ENCODE measurements at places on chromosomes 13 and 19.

GRCh38 chr19:18046059-18046718 lies 38.2 kb downstream of the ARRDC2 start:
- DNase-seq, result no peak

- DNase-seq, result no peak
Measured at GRCh38 chr19:40228346-40228745, 1.9 kb upstream of the CCNP start.

DNA sequence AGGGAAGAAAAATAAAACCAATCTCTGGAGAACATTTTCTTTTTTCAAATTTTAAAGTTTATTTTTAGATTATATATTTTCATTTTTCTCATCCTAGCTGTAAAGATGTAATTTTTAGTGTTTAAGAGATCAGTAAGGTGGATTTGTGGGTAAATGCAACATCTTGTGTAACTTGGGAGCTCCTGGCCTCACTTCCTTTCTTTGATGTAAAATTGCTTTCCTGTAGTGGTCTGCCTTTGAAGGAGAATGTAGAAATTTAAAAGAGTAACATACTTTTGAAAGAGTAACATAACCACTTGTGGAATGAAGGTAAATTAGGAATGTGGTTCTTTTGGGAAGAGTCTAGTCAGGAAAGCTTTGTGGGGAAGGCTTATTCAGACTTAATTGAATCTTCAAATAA lies 95.7 kb upstream of the AKAP11 start:
- DNase-seq, result no peak

DNA sequence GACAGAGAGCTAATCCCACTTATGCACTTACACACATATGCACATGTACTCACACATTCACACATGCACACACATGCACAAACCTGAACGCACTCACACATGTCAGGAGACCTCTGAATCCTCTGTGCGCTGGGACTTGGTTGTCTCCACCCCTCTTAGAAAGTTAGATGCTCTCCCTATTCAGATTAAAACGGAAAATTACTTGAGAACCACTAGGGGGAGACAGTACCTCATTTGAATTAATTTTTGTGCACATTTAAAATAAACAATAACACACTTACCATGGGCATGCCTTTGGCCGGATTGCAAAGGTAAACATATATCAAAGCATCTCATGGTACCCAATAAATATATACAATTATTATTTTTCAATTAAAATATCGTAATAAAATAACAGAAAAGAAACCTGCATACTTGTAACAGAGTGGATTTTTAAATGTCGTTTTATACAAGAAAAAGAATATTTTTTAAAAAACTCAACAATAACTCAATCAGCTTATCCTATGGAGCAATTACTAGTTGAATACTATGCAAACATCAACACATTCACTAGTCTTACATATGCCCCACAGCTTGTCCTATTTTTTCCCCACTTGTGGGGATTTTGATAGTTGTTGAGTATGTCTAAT lies 9.5 kb upstream of the LILRB4 start:
- no peak for DNase-seq

- no peak for DNase-seq
Measured at GRCh38 chr13:67018775-67019174, 211.4 kb downstream of the PCDH9 start.

- no peak for DNase-seq
Measured at GRCh38 chr13:106159295-106160195, 375.9 kb downstream of the EFNB2 start.

DNA sequence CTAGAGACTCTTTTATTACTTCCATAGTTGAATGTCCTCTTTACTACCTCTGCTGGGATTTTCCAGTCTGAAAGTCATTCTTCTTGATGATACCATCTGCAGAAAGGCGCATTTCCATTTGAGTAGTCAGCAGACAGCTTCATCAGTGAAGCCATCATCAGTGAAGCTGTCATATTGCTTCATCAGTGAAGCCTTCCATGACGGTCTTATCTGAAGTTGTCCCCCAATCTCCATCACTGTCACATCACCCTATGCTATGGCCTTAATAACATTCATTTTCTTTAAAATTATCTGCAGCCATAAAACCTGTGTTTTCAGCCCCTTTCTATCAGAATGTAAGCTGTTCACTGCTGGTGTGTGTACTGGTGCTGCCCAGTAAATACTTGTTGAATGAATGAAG lies 151.6 kb downstream of the B3GLCT start:
- DNase-seq, result no peak

DNA sequence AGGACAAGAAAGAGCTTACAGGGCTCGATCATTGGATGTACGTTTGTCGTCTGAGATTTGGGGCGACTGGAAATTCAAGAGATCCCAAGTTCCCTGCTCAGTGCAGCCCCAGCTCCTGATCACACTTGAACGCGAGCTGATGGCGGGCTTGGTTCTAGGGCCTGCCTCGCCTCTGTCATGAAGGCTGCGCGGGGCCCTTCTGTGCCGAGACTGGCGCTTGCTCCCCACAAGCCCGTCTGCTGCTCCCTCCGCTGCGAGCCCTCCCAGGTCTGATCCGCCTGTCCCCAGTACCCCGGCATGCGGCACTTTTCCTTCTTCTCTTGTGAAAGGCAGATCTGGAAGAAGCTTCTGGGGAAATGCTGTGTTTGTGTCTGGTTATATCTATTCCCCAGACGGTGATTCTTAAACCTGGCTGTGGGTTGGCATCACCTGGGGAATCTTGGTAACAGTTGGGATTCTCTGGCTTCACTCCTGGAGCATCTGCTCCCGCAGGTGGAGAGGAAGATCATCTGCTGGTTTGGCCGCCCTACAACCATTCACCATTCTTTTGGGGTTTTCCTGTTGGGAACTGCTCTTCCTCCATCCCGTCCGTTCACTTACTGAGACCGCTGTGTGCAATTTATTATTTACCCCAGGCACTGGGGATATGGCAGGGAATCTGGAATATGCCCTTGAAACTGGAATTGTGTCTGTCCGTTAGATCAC lies 43.6 kb downstream of the SIPA1L3 start:
- no peak for DNase-seq

DNA sequence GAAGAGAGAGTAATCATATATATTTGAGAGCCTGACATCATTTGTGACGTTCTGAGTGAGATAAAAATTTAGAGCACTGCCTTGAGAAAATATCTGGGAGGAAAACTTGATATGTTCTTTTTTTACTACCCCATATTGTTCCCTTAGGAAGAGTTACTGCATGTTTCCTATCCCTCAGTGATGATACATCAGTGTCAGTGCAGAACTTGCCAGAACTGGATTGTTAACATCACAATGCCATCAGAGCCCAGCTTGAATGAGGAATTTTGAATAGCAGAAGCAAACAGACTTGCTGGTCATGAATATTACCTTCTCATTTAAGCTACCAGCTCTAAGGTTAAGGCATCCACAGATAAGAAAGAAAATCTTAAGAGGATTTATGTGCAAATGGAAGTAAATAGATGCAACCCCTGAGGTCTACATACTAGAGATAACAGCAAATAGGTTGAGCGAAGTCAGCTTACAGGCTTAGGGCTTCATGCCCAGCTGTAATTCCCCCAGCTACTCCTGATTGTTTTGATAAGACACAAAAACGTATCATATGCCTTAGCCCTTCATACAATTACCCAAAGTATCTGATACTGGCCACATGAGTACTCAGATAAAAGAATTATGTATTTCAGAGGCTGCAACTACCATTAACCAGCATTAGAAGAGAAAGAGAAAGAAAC lies 313.7 kb upstream of the ATXN8OS start:
- DNase-seq, result no peak

DNA sequence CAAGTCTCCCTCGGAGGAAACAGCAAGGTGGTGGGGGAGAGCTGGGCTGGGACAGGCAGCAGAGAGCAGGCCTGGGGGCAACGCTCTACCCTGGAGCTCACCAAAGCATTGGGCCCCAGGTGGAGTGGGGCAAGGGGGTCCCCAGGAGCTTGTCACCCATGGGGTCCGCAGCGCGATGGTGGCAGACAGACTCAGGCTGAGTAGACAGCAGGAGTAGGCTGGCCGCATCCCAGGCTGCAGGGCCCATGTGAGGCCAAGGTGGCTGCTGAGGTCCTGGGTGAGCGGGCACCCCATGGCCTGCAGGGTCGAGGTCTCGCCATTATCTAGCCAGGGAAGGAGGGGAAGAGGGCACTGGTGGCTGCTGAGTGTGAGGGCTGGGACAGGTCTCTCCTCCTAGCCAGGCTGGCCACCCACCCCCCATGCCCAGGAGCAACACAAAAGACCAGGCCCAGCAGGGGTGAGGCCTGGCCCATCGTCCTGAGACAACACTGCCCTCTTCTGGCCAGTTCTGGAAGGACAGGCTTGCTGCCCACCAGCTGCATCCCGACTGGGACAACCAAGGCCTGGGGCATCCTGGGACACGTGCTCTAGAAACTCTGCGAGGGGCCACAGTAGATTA lies 33.1 kb downstream of the CEBPG start:
- DNase-seq, result peak; percentile 73

GRCh38 chr19:18117364-18117691 lies 19.8 kb downstream of the MAST3 start:
- no peak for DNase-seq

Data from activated naive CD4-positive, alpha-beta T cell treated with anti-CD3 and anti-CD28 coated beads, Interleukin-2, amount 50 U/mL, for 16 hours (primary cell).